NCI-H69 (cell line): ENCODE measurements at places on chromosomes 7 and 10.

GRCh38 chr10:83917537-83918506, 221.5 kb upstream of the GHITM start:
- DNase-seq, result no peak

DNA sequence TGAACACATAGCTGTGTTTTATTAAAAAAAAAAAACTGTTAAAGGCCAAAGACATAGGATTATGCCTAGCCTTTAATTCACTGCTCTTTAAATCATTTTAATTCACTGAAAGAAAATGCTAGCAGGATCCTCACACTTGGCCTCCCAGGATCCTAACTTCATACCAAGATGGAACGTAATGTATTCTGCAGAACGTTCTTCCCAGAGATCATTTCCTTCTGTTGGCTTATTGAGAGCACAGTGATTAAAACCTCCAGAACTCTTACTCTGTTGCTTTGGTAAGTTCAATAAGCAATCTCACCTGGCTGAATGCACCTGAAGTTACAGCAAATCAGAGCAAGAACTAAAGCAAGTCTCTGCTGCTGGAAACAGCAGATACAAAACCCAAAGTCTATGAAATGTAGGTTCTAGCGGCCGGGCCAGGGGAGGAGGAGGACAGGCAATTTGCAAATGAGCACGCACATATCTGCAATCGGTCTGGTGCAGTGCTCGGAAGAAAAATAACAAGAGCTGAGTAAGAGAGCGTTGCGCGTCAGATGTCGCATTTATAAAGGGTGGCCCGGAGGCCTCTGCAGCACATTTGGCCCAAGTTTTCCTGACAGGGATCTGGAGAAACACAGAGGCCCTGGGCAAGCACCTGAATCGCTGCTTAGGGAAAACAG, 193.9 kb downstream of the FAM107B start:
- DNase-seq, result no peak

DNA sequence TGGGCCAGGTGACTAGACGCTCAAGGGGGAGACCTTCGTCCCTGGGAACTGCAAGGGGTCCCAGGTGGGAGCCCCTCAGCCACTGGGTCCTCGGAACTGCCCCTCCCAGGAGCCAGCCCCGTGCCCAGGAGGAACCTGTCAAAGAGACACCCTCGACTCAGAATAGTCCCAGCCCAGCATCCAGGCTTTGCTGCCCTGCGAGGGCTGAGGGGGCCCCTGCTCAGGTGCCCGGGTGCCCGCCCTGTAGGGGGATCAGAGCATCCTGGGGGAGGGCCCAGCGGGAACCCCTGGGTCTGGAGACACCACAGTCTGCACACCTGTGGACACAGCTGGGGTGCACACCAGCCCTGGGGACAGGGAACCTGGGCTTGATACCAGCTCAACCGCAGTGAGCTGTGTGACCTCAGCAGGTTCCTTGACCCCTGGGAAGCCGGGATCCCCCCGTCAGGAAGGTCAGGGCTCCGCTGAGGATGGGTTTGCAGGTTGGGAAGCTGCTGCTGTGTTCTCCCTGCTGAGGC, 407 bp downstream of the ELN start:
- peak; percentile 49 for DNase-seq

DNA sequence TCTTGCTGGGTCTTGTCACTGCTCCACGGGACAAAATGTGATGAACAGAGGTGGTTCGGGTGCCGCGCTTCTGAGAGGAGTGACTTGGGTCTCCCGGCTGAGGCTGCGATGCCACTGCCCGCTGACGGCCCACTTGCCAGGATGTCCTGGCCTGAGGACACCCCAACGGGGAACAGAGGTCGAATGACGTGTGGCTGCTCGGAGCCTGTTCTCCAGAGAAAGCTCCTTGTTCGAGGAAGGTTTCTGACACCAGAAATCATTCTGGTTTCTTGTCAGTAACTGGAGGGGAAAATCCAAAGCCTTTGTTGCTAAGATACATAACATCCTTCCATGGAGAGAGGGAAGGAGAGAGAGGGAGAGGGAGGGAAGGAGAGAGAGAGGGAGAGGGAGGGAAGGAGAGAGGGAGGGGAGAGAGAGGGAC, 236.4 kb downstream of the WDR37 start:
- DNase-seq, result no peak

GRCh38 chr10:85225311-85225710, 896.9 kb downstream of the CCSER2 start:
- DNase-seq, result peak; percentile 13

- DNase-seq, result no peak
Measured at GRCh38 chr7:6398943-6399342, 48.8 kb downstream of the DAGLB start.
